NCI-H510A treated with DMSO at 0.1 percent for 48 hours (cell line): ENCODE measurements at places on chromosomes 6 and 20.

GRCh38 chr20:25036331-25036936, 21.5 kb downstream of the ACSS1 start:
- no peak for DNase-seq

DNA sequence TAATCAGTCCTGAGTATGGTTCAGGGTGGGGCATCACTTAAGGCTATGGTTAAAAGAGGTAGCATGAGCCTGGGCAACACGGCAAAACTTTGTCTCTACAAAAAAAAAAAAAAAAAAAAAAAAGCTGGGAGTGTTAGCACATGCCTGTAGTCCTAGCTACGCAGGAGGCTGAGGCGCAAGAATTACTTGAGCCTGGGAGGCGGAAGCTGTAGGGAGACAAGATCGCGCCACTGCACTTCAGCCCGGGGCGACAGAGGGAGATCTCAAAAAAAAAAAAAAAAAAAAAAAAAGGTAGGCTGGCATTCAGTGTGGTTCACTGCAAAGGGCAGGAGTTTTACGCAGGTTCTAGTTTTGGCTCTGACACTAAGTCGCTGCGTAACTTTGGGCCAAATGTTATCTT, 15.1 kb downstream of the ELOVL2 start:
- DNase-seq, result no peak

GRCh38 chr20:51359947-51360346, 182.6 kb downstream of the NFATC2 start:
- no peak for DNase-seq

GRCh38 chr6:16582446-16583143, 178.7 kb downstream of the ATXN1 start:
- no peak for DNase-seq

- DNase-seq, result no peak
Observed at GRCh38 chr6:100430962-100431361, 33.8 kb downstream of the SIM1 start.

DNA sequence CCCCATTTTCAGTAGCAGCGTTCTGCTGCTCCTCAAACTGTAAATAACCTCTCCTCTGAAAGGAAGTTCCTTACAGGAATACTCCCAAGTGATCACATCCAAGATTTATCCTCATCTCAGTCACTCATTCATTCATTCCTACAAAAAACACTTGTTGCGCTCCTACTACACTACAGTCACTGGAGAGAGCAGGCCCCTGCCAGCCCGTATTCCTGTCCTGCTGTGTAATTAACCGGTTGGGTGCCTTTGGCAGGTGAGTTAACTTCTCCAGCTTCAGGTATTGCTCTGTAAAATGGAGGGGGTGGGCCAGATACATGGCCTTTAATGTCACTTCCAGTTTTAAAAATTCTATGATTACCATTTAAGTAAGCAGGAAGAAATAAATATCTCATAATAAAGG, 15.0 kb upstream of the ZBTB24 start:
- DNase-seq, result no peak

GRCh38 chr6:12963567-12963966, 247.0 kb downstream of the PHACTR1 start:
- DNase-seq, result no peak

GRCh38 chr20:37822141-37822601, 80.8 kb upstream of the VSTM2L start:
- no peak for DNase-seq

- no peak for DNase-seq
Observed at GRCh38 chr6:5294392-5295211, 33.3 kb downstream of the FARS2 start.

- DNase-seq, result no peak
Observed at GRCh38 chr6:24492475-24492874, 2.3 kb upstream of the ALDH5A1 start.

DNA sequence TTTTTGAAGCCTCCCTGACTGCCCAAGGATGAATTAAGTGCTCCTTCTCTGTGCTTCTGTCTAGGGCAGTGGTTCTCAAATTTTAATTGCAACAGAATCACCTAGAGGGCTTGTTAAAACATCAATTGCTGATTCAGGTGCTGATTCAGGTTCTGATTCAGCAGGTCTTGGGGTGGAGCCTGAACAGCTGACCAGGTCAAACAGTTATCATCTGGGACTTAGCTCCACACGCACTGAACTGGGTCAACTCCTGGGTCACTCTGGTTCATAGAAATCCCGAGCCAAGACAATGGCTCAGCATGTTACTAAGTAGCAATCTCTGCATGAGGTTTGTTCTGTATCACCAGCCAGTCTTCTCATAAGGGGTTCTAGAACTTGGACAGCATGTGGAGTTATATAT, 192.3 kb downstream of the GJA1 start:
- DNase-seq, result no peak
